ENCODE measurements at places on chromosomes 1 and 21. TPM values are rescaled to one million over a fixed set of nuclear protein-coding genes. Genes with fewer than 3 reads are reported as not detected.

The AMY1A gene
- not detected for total RNA-seq

DNA sequence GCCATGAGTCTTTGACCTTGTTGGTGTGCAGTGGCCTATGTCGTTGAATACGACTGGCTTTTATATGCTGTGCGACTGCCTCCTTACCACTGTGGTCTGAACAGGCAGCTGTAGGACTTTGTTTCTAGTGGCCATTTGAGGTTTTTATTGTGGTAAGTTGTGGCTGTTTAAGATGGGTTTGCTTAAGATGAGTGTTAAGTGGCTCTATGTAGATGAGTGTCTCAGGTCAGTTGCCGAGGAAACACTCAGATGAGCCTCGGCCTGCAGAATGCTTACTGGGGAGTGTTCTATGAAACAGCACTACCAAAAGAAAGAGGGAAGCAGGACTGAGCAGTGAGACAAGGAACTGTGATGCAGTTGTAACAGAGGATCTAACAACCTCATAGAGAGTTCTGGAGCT is 14.9 kb upstream of the CD1C start:
- no peak for DNase-seq

DNA sequence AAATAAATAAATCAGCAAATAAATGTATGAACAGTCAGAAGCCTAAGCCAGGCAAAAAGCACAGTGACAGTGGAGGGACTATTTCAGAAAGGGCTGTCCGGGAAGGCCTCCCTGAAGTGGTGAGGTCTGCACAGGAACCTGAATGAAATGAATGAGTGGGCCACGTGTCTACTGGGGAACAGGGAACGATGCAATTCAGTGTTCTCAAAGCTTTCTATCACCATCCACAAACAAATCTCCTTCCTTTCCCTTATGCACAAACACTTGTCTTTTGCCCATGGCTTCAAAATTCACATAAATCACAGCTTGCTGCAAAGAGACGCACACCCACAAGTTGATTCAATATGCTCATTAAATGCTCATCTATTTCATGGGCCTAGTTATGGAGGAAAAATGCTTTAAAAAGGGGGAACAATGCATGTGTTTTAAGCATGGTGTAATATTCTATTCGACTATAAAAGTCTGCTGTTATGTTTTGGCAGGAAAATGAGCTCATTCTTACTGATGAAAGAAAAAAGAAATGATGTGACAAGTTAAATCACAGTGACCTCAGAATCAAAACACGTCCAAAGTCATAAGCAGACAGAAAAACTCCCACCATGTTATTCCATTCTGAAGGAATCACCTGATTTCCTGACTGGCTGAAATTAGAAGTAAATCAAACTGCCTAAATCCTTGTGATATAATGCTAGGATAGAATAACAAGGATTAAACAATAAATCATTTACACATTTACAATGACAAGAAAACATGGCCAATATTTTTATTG is 21.6 kb downstream of the URB1 start:
- DNase-seq, result no peak

DNA sequence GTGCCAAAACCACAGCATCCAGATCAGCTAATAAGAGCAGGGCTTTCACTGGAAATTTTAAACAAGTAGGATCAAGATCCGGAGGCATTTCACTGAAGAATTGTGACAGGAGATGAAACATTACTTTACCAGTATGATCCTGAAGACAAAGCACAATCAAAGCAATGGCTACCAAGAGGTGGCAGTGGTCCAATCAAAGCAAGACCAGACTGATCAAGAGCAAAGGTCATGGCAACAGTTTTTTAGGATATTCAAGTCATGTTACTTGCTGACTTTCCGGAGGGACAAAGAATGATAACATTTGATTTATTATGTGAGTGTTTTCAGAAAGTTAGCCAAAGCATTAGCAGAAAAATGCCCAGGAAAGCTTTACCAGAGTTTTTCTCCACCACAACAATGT is 8.2 kb downstream of the ZSWIM5 start:
- no peak for DNase-seq

- no peak for DNase-seq
Observed at GRCh38 chr1:103948526-103948925, 198.8 kb downstream of the AMY1C start.
